ENCODE measurements at places on chromosomes 4 and X.

- no peak for DNase-seq
Observed at GRCh38 chrX:1306909-1307625, 29.5 kb upstream of the IL3RA start.

DNA sequence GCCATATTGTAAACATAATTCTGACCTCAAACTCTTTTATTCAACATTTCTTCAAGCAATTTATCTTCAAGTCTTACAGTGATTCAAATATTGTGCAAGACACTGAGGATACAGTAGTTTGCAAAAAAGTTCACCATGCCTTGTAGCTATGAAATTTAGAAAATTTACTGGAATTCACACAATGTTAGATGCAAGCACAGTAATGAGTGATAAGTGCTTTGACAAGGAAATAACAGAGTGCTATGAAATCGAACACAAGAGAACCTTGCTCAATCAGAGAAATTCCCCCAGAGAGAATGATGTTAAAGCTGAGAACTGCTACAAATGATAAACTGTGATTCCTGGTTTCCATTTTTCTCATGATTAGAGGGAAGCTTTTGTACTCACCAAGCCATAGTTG, 952.9 kb downstream of the FAT4 start:
- no peak for DNase-seq

DNA sequence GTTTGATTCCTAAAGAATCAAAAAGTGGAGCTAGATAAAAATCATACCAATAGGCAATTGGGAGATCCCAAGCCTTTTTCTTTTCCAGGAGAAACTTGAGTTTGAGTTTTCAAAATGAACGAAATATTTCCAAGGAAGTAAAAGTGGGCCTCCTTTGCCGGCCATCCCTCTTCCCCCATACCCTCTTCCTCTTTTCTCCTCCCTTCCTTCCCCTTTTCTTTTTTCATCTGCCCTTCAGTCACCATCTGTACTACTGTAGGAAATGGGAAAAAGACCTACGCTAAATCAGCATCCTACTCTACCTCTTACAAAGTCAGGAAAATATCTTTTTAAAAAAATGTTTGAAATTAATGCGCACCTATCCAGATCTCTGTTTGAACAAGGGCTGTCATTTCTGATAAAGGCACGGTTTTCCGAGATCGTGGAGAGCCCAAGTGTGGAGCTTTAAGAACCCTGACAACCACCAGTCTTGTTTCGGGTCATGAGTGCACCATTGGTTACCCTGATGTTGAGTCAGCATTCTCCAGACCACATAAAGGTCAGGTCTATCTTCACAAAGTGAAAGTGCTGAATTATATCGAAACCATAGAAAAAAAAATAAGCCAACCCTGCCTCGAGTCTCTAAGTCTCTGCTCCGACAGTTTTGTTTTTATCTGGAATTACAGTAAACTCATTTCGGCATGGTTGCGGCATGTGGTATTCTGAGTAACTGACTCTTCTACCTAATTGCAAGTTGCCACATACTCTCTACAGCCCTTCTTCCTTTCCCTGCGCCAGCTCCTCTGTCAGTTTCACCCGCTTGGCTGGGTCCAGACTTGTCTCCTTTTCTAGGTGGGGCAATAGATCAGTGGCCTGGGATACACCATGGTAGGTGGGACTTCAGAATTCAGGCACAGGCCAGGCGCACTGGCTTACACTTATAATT, 140.2 kb upstream of the KLF3 start:
- DNase-seq = peak; percentile 12

GRCh38 chr4:66071911-66072310, 401.6 kb upstream of the EPHA5 start:
- no peak for DNase-seq

DNA sequence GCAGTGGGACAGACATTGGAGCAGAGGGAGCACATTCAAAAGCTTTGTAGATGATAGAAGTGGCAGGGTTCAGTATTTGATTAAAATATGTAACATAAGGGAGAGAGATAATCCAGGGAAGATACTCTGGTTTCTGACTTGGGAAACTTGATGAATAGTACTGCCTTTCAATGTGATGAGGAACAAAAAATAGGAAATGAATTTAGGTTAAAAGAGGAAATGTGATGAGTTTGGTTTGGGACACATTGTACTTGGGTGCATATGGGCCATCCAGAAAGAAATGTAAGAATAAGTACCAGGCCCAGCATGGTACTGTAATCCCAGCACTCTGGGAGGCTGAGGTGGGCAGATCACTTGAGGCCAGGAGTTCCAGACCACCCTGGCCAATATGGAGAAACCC, 20.9 kb upstream of the NDNF start:
- DNase-seq = no peak

GRCh38 chr4:52942936-52943335, 80.8 kb downstream of the RASL11B start:
- DNase-seq = no peak
